Left renal cortex interstitium (tissue), 4 donors: ENCODE measurements at places on chromosomes 4 and X.
A peak's percentile ranks its signal among the peaks of the same experiment; 100 is the strongest.

GRCh38 chrX:132486599-132487178, 2.1 kb downstream of the MBNL3 start:
- DNase-seq = no peak

DNA sequence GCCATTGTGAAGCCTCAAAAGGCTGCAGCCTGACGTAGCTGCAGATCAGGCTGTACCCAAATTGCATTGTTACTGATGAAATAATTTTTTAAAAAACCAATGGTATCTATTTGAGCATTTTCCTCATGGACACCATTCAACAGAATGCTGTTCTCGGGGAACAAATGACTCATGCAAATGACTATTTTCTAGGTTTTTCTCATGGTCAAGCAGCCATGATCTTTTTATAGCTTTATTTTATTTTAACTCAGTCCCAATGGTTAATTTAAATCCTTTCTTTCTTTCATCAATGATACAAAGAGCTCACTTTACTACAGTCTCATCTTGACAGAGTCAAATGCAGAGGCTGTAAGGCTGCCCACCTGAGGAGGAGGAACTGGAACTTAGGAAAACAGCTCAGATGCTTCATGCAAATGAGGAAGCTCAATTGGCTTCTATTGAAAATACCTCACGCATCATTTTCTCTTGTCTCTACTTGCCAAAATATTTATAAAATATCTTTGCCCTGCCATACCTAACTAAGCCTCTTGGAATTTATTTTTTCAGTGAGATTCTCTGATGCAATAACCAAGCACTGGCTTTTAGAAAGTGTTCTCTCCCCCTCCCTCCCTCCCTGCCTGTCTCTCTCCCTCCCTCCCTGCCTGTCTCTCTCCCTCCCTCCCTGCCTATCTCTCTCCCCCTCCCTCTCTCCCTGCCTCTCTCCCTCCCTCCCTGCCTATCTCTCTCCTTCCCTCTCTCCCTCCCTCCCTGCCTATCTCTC, 81.0 kb downstream of the SORBS2 start:
- no peak for DNase-seq

GRCh38 chr4:76582074-76582816, 147.2 kb downstream of the SHROOM3 start:
- no peak for DNase-seq

- no peak for DNase-seq
These were observed 195.7 kb upstream of the CASK start for GRCh38 chrX:42119076-42119475.

GRCh38 chrX:138287205-138287877, 424.2 kb downstream of the FGF13 start:
- peak; percentile 18 for DNase-seq

DNA sequence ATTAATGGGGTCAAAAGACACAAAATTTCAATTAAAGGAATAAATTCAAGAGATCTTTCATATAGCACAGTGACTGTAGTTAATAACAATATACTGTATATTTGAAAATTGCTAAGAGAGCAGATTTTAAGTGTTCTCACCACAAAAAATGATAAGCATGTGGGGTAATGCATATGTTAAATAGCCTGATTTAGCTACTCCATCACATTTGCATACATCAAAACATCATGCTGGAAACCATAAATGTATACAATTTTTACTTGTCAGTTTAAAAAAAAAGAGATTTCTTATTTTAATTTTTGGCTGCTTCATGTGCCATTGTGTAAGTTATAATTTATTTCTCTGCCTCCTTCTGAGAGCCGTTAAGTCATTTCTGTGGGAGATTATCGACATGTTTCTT, 65.9 kb downstream of the FAM184B start:
- no peak for DNase-seq

- no peak for DNase-seq
These were observed 124.2 kb downstream of the C4orf51 start for GRCh38 chr4:145804116-145804515.

- DNase-seq = no peak
These were observed 66.9 kb downstream of the ARHGEF38 start for GRCh38 chr4:105619188-105619931.

GRCh38 chr4:19596342-19596741, 655.4 kb upstream of the SLIT2 start:
- no peak for DNase-seq

DNA sequence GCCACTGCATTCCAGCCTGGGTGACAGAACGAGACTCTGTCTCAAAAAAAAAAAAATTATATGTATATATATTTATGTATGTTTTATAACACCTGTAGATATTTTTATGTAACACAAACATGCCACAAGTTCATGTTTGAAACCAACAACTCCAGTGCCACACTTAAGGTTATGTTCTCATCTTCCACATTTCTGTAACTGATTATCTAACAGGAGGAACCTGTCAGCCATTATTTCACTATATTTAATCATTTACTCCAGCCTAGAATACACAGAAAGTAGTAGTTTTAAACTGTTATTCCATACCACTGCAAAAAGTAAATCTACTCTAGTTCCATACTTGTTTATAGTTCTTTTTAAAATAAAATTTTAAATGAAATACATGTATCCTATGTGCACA, 32.3 kb downstream of the MCUB start:
- DNase-seq = no peak

- no peak for DNase-seq
These were observed 64.9 kb upstream of the SOD3 start for GRCh38 chr4:24730256-24731001.

GRCh38 chrX:118724365-118724764, 3.0 kb upstream of the IL13RA1 start:
- DNase-seq = no peak
